NCI-H1105 (cell line): ENCODE measurements at places on chromosomes 2 and 18.
A peak's percentile ranks its signal among the peaks of the same experiment; 100 is the strongest.

- DNase-seq, result no peak
Measured at GRCh38 chr2:11467129-11467649, 1.2 kb upstream of the E2F6 start.

- DNase-seq, result no peak
Measured at GRCh38 chr2:191696966-191697365, 19.0 kb downstream of the NABP1 start.

DNA sequence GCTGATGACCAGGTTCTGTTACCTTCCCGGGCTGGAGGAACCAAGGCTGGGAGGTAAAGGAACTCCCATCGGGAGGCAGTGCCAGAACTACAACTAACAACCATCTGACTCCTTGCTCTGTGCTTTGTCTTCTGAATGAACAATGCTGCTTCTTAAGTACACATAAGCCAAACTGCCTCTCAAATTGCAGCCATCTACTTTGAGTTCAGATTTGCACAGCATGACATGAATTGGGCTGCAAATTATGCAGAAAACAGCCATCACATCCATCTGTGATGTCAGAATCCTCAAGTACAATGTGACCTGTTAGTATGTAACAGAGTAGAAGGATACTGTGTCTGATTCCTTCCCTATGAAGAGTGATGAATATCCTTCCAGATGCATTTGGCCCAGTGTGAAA is 290.6 kb downstream of the ZNF521 start:
- no peak for DNase-seq

- no peak for DNase-seq
Measured at GRCh38 chr2:241771286-241772062, 5.1 kb upstream of the GAL3ST2 start.

- DNase-seq, result no peak
Measured at GRCh38 chr18:46171331-46171730, 67.1 kb downstream of the HAUS1 start.

- peak; percentile 47 for DNase-seq
Measured at GRCh38 chr18:47898696-47899095, 31.8 kb downstream of the SMAD2 start.

- no peak for DNase-seq
Measured at GRCh38 chr2:162000431-162000830, 73.6 kb downstream of the DPP4 start.

GRCh38 chr2:11375689-11376027 is 31.2 kb upstream of the ROCK2 start:
- DNase-seq, result no peak

- DNase-seq, result no peak
Measured at GRCh38 chr2:42979870-42980763, 187.7 kb upstream of the HAAO start.

- DNase-seq, result peak; percentile 4
Measured at GRCh38 chr2:170191166-170191866, 13.4 kb downstream of the MYO3B start.

DNA sequence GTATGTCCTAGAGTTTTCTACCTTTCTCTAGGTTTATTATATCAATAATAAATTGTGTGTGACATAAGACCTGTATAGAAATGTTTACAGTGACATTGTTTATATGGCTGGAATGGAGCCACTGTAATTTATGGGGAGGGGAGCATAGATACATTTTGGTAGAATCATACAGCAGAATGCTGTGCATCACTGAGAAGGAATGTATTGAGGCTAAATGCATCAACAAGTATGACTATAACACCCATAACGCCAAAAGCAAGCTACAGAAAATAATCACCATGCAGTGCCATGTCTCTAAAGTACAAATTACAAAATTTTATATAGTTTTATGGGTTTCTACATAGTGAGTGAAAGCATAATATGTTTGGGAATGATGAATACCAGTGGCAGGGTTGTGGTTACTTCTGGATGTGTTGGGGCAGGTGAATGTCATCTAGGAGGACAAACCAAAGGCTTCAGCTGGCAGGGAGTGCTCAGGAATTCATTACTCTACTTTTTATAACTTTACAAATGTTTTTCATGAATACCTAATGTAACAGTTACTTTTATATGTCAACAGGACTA is 226.0 kb upstream of the NETO1 start:
- no peak for DNase-seq

DNA sequence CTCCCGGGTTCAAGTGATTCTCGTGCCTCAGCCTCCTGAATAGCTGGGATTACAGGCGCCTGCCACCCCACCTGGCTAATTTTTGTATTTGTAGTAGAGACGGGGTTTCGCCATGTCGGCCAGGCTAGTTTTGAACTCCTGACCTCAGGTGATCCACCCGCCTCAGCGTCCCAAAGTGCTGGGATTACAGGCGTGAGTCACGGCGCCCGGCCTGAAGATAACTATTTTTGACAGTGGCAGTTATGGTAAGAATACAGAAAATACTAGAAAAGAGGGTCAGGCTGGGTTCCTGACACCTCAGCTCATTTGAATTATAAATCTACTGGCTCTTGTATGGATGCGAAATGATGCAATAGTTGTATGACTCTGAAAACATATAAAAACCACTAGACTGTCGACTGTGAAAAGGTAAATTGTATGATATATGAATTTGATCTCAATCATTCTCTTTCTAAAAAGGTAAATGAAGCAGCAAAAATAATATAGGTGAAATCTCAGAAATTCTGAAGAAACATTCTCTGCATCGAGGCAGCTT is 11.1 kb upstream of the DGKD start:
- no peak for DNase-seq
